ENCODE measurements at places on chromosomes 4 and X.

GRCh38 chr4:6473264-6474052 is 1.0 kb upstream of the PPP2R2C start:
- no peak for DNase-seq

DNA sequence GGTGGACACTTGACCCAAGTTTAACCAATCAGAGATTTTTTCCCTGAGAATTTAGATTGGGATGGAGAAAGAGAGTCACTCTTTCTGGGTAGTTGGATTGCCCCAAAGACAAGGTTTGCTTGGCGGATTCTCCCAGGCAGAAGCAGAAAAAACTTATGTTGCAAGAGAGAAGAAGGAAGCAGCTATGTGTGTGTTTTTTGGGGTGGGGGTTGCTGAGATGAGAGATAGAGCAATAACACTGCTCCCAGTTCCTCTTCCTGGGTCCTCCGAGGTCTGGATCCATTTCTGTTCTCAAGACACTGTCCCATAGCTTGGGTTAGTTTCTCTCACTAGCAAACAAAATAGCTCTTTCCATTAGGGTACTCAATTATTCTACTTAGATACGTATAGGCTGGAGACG is 222.1 kb downstream of the STIM2 start:
- DNase-seq = no peak

- peak; percentile 33 for DNase-seq
Observed at GRCh38 chrX:109352066-109352588, 129.8 kb downstream of the GUCY2F start.

DNA sequence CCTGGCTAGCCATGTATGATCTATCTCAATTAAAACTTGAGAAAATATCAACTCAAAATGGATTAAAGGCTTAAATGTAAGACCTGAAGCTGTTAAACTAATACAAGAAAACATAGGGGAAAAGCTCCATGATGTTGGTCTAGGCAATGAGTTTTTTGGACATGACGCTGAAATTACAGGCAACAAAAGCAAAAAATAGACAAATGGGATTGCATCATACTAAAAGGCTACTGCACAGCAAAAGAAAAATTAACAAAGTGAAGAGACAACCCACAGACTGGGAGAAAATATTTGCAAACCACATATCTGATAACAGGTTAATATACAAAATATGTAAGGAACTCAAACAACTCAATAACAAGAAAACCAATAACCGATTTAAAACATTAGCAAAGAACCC is 8.4 kb downstream of the GC start:
- no peak for DNase-seq

- DNase-seq = no peak
Observed at GRCh38 chr4:187612301-187612700, 383.3 kb upstream of the ZFP42 start.

- DNase-seq = no peak
Observed at GRCh38 chr4:141609243-141609642, 27.1 kb upstream of the IL15 start.

- DNase-seq = peak; percentile 89
Observed at GRCh38 chr4:125266901-125267604, 47.7 kb upstream of the FAT4 start.

GRCh38 chrX:30220661-30221060 is 5.3 kb downstream of the MAGEB2 start:
- no peak for DNase-seq

DNA sequence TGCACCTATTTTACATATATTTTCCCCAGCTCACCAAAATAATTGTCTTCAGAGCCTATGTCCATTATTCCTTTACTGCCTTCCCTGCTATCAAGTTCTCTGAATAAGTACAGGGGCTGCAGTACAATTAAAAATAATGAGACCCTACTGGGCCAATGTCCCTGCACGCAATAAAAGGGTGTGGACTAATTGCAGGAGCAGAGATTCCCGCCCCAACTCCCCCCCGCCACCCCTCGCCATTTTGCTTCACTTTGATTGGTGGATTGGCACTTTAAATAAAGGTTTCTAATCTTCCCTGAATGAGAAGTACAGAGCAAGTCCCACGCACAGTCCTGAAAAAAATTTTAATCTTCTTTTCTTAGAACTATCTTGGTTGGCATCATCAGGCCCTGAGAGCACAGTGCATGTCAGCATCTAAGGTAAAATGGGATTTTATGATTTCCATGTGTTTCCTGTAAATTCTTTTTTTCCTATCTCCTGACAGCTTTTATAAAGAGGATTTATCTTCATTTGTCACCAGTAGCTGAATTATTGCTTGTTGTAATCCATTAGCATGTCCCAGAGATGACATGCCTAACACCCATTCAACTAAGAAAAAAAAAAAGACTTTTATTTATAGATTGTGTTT is at the start of gene AMBN:
Gene AMBN (plus strand): TSS at position 302 of the 628 bp plus-strand sequence. CDS start 103 bp downstream, at position 405.
- DNase-seq = no peak

- peak; percentile 62 for DNase-seq
Observed at GRCh38 chr4:478373-478772, 20.6 kb downstream of the ZNF721 start.

DNA sequence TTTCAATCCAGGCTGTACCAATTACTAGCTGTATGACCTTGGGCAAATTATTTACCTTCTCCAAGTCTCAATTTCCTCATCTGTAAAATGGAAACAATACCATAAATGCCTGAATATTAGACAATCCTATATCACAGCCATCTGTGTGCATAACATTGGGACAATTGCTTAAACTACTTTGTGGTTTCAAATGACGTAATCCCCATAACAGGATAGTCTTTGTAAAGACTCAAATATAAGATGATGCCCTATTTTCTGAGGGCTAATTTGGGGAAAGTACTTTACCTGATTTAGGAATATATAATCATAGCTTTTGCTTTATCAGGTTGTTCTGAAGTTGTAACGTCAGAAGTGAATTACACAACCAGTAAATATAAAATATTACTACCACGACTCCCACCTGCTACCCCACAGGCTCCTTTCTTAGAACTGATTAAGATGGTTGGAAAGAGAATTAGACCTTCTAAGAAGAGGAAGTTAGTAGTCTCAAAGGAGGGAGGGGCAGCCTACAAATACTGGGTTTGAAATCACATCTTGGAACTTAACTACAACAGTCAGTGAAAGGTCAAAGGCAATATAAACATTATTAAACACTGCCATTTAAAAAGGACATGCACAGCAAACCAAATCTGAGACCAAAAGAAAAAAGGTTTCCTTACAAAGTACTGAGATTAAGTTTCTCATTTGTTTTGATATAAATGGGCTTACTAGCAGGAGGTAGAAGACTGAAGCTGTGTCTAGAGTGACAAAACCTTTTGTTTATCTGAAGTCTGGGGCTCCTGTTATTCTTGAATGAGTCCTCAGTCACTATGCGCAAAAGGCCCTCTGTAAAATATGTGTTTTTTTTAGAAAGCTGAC is 215.0 kb downstream of the SCFD2 start:
- peak; percentile 14 for DNase-seq

DNA sequence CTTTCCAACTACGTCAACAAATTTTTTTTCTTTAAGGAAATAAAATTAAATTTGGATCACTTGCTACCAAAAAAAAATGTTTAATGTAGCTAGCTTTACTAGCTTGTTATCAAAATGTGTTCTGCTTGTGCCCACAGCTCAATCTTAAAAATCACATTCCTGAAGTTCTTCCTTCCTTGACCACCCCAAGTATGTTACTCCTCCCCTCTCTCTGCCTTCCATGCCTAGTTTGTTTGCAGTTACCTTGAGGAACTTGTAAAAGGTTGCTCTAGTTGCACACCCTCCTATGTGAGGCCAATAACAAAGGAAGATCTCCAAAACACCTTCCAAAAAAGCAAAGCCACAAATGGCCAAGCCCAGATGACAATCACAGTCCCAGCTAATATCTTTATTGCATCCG is 19.6 kb upstream of the TMEM184C start:
- no peak for DNase-seq

GRCh38 chr4:45692131-45692735 is 431.6 kb downstream of the GABRG1 start:
- DNase-seq = no peak

GRCh38 chr4:186149872-186150271 is 41.5 kb upstream of the CYP4V2 start:
- peak; percentile 13 for DNase-seq

DNA sequence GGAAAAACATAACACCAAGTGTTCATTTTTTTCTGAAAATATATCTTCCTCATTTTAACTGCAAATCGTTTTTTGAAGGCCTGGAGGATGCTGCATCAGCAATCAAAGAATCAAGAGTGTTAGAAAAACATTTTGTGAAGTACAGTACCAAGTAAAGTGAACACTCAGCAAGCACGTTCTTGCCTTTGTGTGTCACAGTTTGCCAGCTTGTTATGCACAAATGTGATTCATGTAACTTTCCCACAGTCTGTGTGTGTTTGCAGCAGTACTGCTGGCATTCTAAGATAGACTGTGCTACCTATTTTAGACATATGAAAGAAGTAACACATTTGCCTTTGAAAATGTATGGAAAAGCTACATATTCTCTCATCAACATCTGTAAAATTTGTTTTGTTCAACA is 1617.7 kb downstream of the RPA4 start:
- no peak for DNase-seq

- DNase-seq = peak; percentile 98
Observed at GRCh38 chrX:49269010-49269766, 405 bp upstream of the PPP1R3F start.

- no peak for DNase-seq
Observed at GRCh38 chr4:113181289-113182007, 132.0 kb downstream of the ANK2 start.

DNA sequence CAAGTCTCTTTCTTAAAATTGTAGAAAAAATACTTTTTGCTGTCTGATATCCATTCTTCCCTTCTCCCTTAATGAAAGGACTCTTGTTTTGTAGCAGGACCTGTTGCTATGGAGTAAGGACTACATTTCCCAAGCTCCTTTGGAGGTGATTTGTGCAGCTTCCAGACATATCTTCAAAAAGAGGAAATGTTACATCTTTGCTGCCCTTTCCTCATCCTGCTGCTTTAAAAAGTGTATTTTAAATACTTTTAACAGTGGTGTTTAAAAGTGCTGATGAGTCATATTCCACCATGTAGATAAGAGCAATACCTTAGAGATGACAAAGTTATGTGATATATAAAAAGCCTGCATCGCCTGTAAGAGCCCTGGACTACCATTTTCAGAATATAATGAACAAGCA is 98.7 kb downstream of the CFAP299 start:
- peak; percentile 55 for DNase-seq

- no peak for DNase-seq
Observed at GRCh38 chrX:7953446-7953845, 26.2 kb upstream of the PNPLA4 start.

GRCh38 chr4:47744253-47744652 is 93.6 kb downstream of the CORIN start:
- no peak for DNase-seq

- peak; percentile 41 for DNase-seq
Observed at GRCh38 chrX:115650916-115651315, 89.9 kb downstream of the PLS3 start.

DNA sequence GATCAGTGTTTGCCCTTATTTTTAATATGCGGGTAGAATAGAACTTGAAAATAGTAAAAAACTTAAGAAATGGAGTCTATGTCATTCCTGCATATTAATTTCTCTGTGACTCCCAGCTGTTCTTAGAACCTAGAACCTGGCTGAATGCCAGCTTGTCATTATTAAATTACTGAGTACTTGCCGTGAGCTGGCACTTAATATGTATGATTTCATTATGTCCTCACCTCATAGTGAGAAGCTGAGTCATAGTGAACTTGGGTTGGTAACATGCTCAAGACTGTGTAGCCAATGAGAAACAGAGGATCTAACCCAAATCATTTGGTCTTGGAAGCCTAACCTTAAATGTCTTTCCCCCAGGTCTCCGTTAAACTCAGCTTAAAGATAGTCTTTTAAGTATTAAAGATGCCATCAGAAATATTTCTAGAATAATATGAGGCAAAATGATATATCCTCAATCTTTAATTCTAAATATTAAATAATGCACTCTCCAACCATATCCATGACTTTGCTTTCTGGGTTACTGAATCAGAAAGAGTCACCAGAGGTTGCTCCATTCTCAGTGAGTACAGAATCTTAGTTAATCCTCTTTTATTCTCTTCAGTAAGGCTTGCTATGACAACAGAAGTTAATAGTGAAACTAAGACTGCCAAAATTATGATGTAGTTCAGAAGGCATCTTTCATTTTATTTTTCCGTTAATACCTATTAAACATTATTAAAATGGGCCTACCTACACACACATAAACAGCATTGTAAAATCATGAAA is 58.6 kb upstream of the TLL1 start:
- DNase-seq = peak; percentile 30

GRCh38 chr4:184972991-184973390 is 45.3 kb upstream of the HELT start:
- DNase-seq = no peak

DNA sequence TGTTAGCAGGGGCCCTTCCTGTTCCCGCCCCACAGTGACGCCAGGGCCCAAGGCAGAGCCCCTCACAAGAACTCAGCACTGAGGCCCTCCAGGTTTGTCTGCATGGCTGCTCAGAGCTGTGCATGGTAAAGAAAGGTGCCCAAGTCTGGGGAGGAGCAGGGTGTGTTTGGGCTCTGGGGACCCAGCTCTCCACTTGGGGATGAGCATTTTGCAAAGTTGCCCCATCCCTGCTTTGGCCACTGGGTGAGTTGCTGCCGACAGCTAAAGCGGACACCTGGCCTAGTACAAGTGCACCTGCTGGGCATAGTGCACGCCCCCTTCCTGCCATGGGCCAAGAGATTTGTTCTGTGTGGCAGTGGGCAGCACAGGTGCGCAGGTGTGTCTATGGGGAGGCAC is 2.0 kb upstream of the MXD4 start:
- no peak for DNase-seq

- no peak for DNase-seq
Observed at GRCh38 chrX:150080497-150080896, 142.2 kb upstream of the EOLA2 start.

- DNase-seq = no peak
Observed at GRCh38 chr4:42362591-42362990, 34.7 kb upstream of the SHISA3 start.

DNA sequence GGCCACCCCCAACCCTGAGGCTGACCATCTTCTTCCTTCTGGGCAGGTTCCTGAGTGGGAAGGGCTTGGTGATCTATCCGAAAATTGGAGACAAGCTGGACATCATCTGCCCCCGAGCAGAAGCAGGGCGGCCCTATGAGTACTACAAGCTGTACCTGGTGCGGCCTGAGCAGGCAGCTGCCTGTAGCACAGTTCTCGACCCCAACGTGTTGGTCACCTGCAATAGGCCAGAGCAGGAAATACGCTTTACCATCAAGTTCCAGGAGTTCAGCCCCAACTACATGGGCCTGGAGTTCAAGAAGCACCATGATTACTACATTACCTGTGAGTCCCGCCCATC is 9.7 kb downstream of the EFNB1 start:
- no peak for DNase-seq

DNA sequence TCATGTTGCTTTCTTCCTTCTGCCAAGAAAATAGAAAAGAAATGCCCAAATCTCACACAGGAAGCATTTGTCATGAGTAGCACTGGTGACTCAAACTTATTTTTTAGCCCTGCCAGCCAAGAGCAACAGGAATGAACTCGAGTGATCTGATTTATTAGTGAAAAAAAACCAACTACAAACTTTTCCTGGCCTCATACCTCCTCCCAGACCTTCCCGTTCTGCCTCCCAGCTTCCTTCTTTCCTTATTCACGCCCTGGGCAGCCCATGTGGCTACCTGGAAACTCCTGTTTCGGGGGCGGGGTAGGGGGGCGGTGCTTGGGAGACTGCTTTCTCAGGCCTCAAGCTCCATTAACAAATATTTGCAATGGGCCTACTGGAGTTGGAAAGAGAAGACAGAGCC is 178.5 kb downstream of the NHS start:
- peak; percentile 57 for DNase-seq

Measured in iris pigment epithelial cell (primary cell).